ENCODE measurements at places on chromosomes 3 and 15. TPM values are rescaled to one million over a fixed set of nuclear protein-coding genes. Genes with fewer than 3 reads are reported as not detected.

Gene FBXW12
- total RNA-seq: not detected

Gene CCR4
- total RNA-seq: not detected

Gene DHX30
- total RNA-seq: 67.0 TPM

Gene UCN2
- 0.52 TPM for total RNA-seq

Gene LRRC31
- total RNA-seq: 0.98 TPM

Gene COLQ
- total RNA-seq: not detected

Gene GOLGA6A
- 1.0 TPM for total RNA-seq

Gene CCDC39
- not detected for total RNA-seq

Gene RAB27A
- 14.0 TPM for total RNA-seq

- DNase-seq: peak; percentile 34
Measured at GRCh38 chr15:72116731-72117485, 1.0 kb downstream of the MYO9A start.

GRCh38 chr15:40332113-40332781, 8.5 kb downstream of the CCDC9B start:
- no peak for DNase-seq

GRCh38 chr3:134362221-134362620, 12.0 kb downstream of the AMOTL2 start:
- DNase-seq: no peak

DNA sequence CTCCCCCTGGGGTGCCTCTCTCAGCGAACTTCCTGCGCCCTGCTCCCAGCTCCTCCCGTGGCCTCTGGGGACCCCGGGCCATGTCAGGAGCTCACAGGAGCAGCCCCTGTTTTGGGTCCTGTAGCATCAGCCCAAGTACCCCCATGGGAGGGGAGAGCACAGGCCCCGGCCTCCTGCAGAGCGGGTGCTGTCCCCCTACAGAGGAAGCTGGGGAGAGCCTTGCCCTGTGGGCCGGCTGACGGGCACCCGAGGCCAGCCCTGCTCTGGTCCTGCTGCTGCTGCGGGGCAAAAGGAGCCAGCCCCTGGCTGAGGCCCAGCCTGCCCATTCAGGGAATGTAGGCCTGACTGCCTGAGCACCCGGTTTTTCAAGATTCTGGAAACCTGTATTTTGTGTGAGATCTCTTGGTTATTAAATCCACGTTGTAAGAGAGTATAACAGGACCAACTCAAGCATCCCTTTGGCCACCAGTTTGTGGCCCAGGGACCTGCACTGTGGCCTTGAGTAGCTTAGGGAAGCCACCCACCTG, 12.4 kb downstream of the PLXNA1 start:
- no peak for DNase-seq

DNA sequence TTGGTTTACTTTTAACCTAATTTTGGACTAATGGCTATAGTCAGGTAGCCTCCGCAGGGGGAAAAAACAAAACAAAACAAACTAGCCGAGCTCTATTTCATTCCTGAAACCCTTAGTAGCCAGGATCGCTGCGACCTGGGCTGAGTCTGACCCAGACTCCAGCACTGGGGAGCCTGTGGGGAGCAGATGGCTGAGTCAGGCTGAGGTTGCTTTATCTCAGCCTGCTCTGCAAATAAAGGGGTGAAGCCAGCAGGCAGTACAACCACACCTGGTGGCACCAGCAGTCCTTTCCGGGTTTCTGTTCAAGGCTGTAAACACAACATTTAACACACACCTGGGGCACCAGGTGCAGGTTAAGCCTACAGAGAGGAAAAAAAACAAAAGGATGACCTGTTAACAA, 27.3 kb downstream of the ABHD2 start:
- DNase-seq: no peak

GRCh38 chr3:197305854-197306253, 7.4 kb upstream of the DLG1 start:
- DNase-seq: no peak

GRCh38 chr3:180416111-180416594, 185.8 kb upstream of the TTC14 start:
- DNase-seq: peak; percentile 77

DNA sequence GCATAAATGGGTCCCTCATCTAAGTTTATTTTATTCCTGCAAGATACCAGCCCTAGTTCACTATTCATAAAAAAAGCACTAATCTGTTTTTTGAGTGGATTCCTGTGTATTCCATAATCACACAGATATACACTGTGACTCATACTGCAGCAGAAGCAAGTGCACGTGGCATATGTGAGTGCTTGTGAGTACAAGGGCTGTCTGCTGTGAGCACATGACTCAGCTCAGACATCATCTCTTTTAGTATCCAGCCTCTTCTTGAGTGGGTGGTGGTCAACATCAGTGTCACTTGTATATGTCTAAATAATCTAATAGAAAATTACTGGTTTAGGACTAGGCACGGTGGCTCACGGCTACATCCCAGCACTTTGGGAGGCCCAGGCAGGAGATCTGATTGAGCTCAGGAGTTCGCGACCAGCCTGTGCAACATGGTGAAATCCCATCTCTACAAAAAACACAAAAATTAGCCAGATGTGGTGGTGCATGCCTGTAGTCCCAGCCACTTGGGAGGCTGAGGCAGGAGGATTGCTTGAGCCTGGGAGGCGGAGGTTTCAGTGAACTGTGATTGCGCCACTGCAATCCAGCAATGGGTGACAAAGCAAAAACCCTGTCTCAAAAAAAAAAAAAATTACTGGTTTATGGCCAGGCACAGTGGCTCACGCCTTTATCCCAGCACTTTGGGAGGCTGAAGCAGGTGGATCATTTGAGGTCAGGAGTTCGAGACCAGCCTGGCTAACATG, 49.8 kb downstream of the NIPA2 start:
- DNase-seq: peak; percentile 71

DNA sequence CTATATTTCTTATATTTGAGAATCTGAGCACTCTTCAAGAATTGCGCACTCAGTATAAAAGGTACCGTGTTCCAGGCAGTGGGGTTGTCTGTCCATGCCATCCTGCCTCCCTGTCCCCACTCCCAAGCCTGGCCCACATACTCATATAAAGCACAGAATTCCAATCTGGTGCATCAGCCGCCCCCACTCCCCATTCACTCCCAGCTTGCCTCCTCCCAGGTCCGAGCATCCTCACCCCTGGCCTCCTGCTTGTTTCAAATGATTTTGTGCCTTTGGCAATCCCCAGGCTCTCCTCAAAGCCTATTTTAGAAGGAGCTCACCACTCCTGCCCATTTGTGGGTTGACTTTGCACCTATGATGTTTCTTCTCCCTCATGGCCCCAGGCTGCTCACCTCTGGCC, 22.2 kb upstream of the IGF1R start:
- no peak for DNase-seq

DNA sequence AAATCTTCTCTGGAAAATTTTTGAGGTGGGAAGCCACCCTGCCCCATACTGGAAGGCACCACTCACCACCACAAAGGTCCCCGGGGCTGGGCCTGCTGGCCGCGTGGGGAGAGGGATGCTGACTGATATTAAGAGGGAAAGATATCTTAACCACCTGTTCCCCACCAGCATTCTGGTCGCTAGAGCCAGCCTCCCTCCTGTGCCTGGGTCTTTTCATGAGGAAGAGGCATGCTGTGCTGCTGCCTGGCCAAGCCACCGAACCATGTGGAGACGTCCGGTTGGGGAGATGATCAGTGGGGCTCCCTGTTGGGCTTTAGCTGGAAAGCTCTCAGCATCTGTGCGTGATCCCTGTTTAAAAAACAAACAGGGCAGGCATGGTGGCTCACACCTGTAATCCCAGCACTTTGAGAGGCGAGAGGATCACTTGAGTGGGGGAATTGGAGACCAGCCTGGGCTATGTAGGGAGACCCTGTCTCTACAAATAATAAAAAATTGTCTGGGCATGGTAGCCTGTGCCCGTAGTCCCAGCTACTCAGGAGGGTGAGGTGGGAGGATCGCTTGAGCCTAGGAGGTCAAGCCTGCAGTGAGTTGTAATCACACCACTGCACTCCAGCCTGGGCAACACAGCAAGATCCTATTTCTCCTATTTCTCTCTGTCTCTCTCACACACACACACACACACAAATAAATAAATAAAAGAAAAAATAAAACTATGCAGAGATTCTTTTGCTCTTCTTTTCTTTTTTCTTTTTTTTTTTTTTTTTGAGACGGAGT, 1.0 kb downstream of the KLHL18 start:
- peak; percentile 2 for DNase-seq

DNA sequence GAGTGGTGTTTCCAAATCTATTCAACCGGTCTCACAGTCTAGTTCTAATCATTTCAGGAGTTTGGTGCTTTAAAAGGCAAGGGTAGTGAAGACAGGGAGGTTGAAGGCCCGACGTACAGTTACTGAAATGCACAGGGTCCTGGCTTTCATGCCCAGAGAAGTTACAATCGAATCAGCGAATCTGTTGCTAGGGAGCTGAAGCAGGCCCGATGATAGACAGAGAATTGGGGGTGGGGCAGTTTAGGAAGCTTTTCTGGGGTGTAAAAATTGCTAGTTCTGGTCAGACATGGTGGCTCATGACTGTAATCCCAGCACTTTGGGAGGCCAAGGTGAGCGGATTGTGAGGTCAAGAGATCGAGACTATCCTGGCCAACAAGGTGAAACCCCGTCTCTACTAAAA, 63.1 kb upstream of the ATP13A3 start:
- no peak for DNase-seq

- no peak for DNase-seq
Measured at GRCh38 chr3:151584566-151584965, 123.7 kb upstream of the IGSF10 start.

DNA sequence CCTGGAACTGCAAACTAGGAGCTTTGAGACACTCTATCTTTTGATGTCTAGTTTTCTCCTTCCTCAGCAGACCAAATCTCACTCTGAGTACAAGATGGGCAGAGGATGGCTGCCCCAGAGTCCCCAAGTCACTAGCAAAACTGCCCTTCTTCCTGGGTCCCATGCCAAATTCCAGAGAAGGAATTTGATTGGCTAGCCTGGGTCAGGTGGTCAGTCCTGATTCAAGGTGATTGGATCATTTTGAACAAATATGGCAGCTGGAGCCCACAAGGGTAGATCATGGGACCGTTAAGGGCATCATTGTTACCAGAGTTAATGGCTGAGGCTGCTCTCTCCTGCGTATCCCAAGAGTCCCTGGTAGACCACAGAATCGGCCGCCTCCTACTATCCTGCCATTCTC, 21.7 kb downstream of the SLC6A1 start:
- DNase-seq: no peak

DNA sequence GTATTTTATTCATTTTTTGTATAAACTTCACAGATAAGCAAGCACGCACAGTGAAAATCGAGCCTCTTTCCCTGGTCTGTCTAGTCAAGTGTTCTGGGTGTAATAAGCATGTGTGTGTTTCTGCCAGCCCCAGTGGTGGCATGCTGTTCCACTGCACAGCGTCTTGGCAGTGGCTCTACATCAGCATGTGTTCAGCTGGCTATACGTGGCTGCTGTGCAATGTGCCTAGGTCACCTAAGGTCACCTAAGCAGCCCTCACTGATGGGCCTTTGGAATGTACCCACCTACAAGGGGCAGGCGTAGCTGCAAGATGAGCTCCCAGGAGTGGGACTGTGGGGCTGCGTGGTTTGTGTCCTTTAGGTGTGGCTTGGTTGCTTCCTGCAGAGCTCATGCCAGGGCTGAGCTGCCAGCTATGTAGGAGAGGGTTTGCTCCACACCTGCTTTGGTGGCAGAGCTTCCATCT, 4.9 kb downstream of the LIMD1 start:
- DNase-seq: no peak

- no peak for DNase-seq
Measured at GRCh38 chr3:129865806-129866205, 27.7 kb downstream of the TMCC1 start.

DNA sequence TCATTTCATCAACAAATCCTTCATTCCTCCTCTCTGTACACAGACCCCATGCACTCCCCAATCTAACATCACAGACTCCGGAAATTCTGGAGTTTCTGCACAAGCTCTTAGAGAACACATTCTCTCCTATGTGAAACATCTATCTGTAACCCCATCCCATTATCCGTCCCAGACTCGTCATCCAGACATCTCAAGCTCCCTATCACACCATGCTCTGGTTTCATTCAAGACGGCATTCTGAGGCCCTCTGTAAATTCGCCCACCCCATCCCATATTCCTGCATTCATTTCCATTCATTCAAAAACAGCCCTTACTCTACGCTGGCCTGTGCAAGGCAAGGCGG, 575 bp downstream of the LEO1 start:
- no peak for DNase-seq

DNA sequence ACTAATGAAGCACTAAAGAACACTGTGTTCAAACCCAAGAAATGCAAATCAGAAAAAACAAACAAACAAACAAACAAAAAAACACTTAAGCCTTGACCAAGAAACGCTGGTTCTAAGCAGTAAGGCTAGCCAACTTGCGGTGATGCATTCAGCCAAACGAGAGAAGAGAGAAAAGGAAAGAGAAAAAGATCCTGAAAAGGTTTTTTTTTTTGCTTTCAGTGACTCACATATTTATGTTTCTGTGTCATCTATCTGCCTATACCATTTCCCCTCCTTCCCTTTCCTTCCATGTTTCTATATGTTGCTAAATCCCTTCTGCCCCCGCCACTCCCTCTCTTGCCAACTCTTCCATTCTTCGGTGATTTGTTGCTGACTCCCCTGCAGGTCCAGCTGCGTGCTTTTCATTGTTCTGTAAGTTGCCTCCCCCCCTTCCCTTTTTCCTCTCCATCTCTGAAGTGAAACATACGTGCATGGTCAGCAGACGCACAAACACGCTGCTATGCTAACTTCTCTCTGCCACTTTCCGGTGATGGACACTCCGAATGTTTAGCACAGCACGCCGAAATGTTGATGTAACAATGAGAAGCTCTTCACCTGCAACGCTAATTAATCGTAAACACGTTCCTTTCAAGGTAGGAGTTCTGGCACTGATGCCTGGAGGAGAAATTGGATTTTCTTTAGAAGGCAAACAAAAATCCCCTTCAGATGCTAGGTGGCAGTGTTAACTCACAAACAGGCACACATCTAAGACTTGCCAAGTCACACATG, 154.4 kb downstream of the TUSC7 start:
- DNase-seq: no peak

- DNase-seq: no peak
Measured at GRCh38 chr3:68764554-68764953, 167.8 kb downstream of the TAFA4 start.

DNA sequence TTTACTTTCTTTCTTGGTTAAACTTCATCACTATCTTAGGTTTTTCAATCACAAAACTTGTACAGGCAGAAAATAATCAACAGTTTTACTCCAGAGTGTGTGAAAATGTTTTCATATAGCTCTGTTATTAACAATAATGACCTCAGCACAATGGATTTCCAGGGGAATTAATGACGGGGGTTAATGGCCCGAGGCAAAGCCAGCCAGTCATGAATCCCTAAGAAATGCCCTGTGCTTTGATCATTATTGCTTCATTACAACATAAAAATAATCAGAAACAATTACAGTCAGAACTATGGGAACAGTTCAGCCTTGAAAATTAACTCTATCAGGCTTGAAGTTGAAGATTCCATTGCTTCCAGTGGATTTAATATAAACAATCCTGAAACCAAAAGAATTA, 875.4 kb downstream of the ROBO2 start:
- DNase-seq: peak; percentile 19

DNA sequence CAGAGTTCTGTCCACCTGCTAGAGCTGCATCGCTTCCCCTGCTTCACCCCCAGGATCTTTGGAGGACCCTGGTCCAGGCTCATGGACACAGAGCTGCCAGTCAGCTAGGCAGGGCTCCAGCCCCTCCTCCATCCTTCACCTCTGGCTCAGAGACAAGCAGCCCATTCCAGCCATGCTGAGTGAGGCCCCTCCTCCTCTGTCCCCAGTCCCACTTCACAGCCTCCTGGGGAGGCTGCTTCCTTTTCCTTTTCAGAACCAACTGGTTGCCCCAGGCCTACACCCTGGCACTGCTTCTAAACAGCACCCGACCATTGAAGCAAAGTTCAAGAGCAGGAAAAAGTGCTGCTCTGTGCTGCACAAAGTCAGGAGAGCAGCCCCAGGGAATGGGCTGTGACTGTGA, 22.2 kb downstream of the IQSEC1 start:
- DNase-seq: no peak

GRCh38 chr3:188331166-188331565, 177.2 kb downstream of the LPP start:
- no peak for DNase-seq
